Activated naive CD4-positive, alpha-beta T cell treated with anti-CD3 and anti-CD28 coated beads, Interleukin-2, amount 50 U/mL, for 72 hours (primary cell): ENCODE measurements at places on chromosomes 13 and 19.

DNA sequence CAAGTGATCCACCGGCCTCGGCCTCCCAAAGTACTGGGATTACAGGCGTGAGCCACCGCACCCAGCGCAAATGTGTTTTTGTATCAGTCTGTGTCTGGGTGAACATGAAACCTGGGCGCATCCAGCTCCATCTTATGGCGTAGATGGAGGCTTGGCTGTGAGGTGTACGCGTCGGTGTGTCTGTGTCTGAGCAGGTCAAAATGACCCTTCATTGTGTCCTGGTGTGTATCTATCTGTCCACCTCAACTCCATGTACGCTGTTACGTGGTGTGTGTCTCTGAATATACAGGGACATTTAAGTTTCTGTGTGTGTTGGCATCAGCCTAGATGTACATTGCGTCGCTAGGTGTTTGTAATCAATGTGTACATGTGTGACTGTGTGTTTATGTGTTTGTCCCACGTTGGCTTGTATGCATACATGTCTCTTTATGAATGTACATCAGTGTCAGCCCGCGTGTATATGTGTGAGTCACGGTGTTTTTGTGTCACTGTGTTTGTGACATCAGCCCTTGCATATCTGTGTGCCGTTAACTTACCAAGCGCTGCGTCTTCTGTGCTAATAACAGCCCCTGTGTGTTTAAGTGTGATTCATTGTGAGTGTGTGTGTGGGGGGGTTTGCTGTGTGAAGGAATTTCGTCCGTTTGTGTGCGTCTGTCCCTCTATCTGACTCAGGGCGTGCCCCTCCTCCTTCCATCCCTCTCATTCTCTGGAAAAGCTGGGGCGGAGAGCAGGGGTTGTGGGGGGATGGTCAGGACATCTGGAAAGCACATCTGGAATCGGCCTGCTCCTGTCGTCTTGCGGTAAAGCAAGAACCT is 6.4 kb downstream of the AXL start:
- no peak for DNase-seq

GRCh38 chr13:112545856-112546255 is 42.1 kb downstream of the TUBGCP3 start:
- DNase-seq, result no peak

DNA sequence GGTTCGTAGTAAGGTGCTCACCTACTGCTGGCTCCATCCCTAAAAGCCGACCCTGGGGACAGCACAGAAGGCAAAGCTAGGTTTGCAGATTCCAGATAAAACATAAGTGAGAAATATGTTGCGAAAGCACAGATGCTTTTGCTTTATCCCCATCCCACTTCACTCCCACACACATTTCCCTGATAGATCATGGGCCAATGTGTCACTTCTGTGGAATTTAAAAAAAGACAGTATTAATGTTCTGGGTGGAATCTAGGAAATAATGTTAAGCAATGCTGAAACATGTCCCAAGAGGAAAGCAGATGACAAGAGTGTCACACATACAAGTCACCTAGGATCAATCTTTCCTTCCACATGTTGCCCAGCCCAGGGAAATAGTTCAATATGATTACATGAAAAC is 661.0 kb upstream of the MIR17HG start:
- DNase-seq, result no peak

GRCh38 chr13:34944751-34945150 is 2.7 kb downstream of the NBEA start:
- DNase-seq, result no peak

DNA sequence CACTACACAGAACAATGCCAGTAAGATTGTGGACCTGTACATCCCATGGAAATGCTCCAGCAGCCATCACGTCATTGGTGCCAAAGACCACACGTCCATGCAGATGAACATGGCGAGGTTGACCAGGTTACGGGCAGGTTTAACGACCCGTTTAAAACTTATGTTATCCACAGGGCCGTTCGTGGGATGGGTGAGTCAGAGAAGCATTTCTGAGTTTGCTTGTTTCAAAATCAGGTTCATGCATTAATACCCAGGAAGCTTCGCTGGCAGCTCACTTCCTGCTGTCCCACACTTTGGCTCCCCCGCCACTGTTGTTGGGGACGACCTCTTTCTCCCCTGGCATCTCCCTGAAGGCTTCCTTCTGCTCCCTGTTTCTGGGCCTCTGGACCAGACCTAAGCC is 194.1 kb downstream of the USP12 start:
- no peak for DNase-seq
